ENCODE measurements at places on chromosomes 7 and 10. TPM values are rescaled to one million over a fixed set of nuclear protein-coding genes. Genes with fewer than 3 reads are reported as not detected.

NYAP1 gene
- total RNA-seq, result 0.72 TPM

SSBP1 gene
- 126 TPM for total RNA-seq

PRKCQ gene
- 42.9 TPM for total RNA-seq

ZNF777 gene
- 19.0 TPM for total RNA-seq

TACC2 gene
- not detected for total RNA-seq

CALML5 gene
- not detected for total RNA-seq

Measured in activated T-cell treated with anti-CD3 and anti-CD28 coated beads, Interleukin-2, amount 50 U/mL, for 72 hours (primary cell).